Heart left ventricle (tissue), 16 donors: ENCODE measurements at places on chromosomes 12 and 14.

DNA sequence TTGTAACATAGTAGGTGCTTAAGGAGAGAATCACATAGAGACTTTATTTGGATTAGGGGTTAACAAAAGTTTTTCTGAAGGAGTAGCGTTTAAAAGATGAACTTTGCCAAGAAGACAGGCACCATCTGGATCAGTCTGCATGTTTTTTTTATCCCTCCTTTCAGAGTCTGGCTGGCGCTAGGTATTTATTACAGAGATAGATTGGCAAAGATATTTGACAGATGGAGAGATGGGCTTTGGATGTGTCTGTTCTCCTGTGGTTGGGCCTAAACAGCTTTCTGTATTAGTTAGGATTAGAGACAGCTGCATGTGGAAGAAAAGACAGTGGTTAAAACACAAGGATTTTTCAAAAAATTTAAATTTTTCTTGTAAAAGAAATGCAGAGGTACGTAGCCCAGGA, 133.9 kb downstream of the C12orf75 start:
- no peak for DNase-seq

- no peak for DNase-seq
These were observed 33.3 kb upstream of the ACTN1 start for GRCh38 chr14:69012256-69012953.

- no peak for DNase-seq
These were observed 66.4 kb upstream of the TMEM263 start for GRCh38 chr12:106889326-106889725.

DNA sequence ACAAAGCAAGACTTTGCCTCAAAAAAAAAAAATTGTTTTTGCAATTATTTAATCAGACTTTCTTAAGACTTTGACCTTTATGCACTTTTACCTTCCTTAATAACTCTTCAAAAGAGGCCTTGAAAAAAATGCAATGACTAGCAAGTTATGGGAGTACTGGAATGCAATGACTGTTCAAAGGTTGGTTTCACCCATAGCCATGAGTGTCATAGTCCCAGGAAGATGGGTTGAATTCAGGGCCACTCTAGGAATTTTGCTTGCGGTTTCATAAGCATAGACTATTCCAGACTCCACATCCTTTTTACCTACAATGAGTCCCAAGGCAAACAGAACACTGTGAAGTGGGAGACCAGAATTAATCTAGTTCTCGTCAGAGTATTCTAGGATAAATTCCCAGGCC, 29.4 kb upstream of the DENND5B start:
- DNase-seq = no peak

DNA sequence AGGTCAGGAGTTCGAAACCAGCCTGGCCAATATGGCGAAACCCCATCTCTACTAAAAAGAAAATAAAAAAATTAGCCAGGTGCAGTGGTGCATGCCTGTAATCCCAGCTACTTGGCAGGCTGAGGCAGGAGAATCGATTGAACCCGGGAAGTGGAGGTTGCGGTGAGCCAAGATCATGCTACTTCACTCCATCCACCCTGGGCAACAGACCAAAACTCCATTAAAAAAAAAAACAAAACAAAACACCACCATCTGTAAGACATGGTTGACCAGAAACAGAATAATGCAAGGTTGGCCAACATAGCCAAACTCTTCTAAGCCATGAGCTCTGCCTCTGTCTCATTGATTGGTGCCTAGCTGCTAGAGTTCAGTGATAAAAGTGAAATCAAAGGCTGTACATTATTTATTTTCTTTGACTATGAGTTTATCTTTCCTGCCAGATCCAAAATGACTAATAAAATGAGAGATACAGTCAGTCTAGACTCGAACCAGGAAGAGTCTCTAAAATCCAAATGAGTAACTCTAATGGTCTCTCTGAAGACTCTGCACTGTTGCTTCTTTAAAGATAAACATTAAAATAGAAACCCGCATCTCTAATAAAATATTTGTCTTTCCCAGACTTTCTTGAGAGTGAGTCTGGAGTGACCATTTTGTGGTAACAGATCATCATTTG, 404.7 kb downstream of the DAD1 start:
- no peak for DNase-seq

DNA sequence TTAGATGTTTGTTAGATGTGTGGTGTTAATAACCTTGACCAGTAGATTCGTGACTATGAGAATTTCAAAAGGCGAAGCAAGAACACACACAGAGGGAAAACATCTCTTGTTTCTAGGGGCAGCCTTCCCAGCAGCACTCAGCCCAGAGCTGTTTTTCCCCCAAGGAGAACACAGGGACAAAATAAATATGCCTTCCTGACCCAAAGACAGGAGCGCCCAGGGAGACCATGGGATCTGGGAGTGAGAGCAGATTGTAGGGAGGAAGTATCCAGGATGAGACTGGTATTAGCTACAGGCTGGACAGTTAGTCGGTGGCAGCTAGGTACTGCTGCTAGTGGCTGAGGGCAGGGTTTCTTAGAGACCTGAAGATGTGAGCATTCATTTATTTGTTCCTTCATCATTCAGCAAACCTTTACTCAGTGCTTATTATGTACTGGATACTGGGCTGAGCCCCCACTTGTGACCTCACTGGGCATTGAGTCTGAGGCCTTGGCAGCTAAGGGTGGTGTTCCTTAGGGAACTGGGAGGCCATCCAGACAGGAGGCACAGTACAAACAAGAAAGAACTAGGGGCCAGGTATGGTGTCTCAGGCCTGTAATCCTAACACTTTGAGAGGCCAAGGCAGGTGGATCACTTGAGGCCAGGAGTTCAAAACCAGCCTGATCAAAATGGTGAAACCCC, 469.8 kb downstream of the ZFP36L1 start:
- DNase-seq = no peak

GRCh38 chr12:93727195-93727811, 50.1 kb downstream of the CRADD start:
- DNase-seq = no peak

- no peak for DNase-seq
These were observed 250.3 kb upstream of the FBXO33 start for GRCh38 chr14:39682582-39682981.

- no peak for DNase-seq
These were observed 246.2 kb downstream of the MSRB3 start for GRCh38 chr12:65524666-65525065.

DNA sequence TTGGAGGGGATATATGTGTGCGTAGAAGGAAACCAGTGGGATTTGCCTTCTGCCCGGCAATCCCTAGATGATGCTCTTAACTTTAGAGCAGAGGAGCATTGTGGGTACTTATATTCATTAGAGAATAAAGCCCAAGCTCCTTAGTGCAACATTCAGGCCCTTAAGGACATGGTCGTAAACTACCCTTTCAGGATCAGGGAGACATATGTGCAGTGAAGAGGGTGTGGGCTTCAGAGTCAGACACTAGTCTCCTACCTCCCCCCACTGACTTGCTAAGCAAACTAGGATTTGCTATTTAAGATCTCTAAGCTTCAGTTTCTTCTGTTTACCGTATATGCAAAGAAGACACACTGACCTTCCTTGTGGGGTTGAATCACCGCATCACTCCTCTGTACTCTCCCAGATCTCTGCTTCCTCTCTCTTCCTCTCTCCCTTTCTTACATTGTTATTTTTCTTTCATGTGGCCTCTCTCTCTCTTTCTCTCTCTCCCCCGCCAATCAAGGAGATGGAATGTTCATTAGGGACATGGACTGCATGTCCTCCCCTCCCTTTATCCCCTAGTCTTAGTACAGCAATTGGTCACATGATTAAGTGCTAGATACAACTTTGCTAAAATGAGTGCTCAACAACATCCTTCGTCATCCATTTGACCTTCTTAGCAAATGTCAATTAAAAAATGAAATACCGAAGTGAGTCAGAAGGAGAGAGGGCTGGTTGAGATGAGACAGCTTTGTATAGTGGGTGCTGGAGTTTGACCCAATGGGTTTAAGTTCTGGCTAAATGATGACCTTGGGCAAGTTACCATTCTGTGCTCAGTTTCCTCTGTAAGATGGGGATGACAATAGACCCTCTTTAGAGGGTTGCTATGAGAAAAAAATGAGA, 91.7 kb downstream of the TMX1 start:
- no peak for DNase-seq
